Amygdala (tissue), 56 donors: ENCODE measurements at places on chromosomes 16 and 17.

DNA sequence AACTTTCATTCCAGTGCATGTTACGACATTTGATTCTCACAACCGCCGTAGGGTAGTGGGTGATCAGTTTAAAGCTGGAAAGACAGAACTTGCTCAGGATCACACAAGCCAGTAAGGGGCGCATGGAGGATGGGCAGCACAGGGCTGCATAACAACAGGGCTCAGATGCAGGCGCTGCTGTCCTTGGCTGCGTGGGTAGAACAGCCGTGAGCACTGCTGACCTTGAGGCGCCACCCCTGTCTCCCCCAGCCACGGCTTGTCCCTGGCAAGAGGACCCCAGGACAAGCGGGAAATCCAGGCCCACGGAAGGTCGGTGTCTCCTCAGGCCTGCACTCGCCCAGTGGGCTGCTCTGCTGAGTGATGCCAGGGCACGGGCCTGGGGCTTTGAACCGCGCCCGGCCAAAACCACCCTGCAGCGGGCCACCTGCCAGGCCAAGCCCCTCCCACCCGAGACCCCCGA lies 84.7 kb downstream of the LMF1 start:
- no peak for DNase-seq

DNA sequence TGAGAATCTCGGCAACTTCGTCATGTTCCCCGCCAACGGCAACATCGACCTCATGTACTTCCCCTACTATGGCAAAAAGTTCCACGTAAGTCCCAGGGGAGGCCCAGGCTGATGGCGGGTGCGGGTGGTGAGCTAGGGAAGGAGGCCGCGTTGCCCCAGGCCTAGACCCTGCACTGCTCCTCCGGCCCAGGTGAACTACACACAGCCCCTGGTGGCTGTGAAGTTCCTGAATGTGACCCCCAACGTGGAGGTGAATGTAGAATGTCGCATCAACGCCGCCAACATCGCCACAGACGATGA lies 4.8 kb downstream of the ATP1B2 start:
- DNase-seq, result no peak

- no peak for DNase-seq
These were observed 29.9 kb downstream of the PLCG2 start for GRCh38 chr16:81808933-81809480.

- no peak for DNase-seq
These were observed 28.4 kb upstream of the MED13 start for GRCh38 chr17:62093188-62094155.

GRCh38 chr17:77961741-77962140 lies 3.2 kb downstream of the TNRC6C start:
- DNase-seq, result no peak

DNA sequence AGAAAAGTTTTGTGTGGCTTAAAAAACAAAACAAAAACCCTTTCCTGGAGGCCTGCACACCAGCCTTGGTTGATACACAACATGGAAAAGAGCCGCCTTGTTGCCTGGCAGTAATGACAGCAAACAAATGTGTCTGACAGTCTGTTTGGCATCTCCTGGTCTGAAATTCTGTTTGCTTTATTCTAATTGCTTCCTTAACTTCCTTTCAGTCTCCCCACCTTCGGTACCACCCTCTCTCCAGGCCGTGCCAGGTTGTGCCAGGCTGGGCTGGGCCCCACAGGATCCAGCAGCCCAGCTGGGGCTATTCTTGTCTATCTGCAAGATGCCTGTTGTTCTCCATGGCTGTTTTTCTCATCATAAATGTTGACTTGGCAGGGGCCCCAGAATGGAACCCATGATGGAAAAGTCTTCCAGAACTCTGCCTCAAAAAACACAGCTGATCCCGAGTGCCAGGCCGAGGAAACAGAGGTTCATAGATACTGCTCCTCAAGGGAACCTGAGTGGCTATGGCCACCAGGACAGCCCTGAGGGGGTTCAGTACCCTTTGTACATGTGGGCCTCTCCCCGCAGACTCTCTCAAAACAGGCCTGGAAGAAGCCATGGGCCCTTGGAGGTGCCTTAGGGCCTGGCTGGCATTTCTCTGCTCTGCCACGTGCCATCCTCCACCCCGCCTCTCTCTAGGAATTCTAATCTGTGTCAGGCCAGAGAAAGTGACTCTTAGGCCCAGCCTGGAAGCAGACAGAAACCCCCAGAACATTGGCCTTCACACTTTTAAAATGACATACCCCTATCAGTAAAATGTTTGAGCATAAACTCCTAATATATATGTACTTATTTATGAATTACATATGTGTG lies 50.5 kb downstream of the YPEL2 start:
- peak; percentile 79 for DNase-seq

DNA sequence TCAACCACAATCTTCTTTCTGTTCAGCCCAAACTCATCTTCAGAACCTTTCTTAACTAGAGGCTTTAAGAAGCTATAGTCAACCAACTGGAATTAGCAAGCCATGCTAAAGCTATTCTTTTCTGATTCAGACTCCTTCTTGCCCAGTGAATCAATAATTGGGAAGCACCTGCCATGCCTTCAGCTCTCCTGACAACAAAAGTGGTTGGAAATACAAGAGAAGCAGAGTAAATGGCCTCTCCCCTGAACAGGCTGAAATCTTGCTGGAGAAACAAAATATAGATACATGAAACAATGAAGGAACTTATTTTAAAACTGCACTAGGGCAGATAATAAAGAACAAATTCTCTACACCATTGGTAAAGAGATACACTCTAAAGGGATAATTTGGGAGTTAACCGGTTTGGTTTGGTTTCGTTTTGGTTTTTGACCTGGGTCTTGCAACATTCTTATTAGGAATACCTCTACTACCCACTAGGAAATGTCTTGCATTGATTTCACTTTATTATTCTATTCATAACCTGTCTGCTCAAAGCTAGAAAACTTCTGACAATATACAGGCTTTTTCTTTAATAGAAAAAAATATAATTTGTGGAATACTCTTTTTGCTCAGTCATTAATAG lies 173.6 kb upstream of the DYNLRB2 start:
- DNase-seq, result no peak

GRCh38 chr16:526181-527014 lies 1.1 kb upstream of the CAPN15 start:
- no peak for DNase-seq

GRCh38 chr17:43676471-43676870 lies 14.7 kb upstream of the MEOX1 start:
- DNase-seq, result no peak

DNA sequence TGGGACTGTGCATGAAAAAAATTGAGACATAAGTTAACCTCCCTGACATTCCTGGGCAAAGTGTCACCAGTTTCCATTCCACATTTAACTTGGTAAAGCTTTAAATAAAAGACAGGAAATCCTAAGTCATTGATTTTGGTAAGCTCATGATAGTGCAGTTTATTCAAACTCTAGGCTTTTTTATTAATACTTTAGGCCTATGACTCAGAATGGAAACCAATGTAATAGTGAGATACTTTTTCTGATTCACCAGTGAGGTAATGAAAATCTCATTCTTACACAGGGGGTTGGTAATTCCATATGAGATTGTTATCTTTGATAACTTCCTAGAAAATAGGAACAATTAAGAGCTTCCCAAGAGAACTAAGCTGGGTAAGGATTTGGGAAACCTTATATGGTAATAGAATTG lies 91.1 kb downstream of the NLK start:
- DNase-seq, result no peak

GRCh38 chr17:31437720-31438400 lies 46.4 kb downstream of the RAB11FIP4 start:
- DNase-seq, result no peak

- DNase-seq, result no peak
These were observed 6.8 kb upstream of the ACSM1 start for GRCh38 chr16:20704281-20704680.

GRCh38 chr17:6426356-6427101 lies 8.4 kb downstream of the AIPL1 start:
- DNase-seq, result no peak

DNA sequence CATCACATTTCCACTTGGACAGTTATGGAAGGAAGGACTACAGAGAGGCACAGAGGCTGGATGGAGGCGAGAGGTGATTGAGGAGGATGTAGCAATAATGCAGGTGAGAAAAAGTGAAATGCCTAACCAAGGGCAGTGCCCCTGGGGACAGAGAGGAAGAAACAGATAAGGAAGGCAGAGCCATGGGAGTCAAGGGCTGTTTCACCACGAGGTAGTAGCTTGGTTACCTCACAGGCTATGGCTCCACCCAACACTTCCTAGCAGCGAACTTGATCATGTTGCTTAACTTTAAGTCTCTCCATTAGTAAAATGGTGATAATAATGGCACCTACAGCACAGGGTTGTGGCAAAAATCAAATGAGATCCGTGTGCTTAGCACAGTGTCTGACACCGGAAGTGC lies 83.9 kb downstream of the YPEL2 start:
- no peak for DNase-seq

- DNase-seq, result peak; percentile 37
These were observed 21.5 kb downstream of the MYO18A start for GRCh38 chr17:29158488-29159275.

DNA sequence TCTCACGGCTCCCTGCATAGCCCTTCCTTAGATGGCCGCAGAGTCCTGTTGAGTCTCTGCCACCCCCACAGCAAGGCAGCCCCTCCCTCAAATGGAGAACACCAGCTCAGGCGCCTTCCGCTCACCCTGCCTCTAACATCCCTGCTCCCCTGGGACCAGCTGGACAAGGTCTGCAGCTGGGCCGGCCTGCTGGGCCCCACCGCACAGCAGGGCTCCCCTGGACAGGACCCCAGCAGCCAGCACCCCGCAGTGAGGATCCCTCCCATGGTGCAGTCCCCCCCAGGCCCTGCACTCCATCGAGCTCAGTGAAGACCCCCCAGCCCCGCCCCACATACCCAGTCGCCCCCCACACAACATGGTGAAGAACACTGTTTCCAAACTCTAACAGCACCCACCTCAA lies 10.2 kb downstream of the ATP2A3 start:
- DNase-seq, result no peak

DNA sequence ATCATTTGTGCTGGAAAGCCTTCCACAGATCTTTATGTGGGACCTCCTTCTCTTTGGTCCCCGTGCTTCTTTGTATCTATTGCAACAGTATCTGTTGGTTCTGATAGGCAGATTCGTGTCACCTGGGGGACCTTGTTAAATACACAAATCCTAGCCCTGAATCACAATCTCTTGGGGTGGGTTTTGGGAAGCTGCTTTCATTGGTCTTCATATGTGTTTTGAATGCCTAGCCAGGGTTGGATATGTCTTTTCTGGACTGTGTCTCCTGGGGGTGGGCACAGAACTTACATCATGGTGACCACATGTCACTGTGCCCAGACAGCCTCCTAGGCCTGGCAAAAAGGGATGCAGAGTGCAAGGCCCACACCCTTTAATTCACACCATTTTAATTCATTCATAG lies 81.0 kb upstream of the HNF1B start:
- no peak for DNase-seq

DNA sequence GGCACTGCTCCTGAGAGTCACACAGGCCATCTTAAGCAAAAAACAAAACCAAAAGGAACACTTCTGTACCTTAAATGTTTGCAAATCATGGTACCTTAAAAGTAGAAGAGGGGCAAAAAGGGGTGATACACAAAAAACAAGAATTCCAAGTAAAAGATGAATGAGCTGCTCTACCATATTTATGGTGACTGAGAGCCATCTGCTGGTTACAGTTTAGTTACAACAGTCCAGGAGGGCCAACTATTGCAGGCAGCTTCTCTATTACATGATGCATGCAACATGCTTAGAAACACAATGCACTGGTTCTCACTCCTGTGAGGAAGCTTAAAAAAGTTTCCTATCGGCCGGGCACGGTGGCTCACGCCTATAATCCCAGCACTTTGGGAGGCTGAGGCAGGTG lies 53.5 kb downstream of the STX8 start:
- no peak for DNase-seq

DNA sequence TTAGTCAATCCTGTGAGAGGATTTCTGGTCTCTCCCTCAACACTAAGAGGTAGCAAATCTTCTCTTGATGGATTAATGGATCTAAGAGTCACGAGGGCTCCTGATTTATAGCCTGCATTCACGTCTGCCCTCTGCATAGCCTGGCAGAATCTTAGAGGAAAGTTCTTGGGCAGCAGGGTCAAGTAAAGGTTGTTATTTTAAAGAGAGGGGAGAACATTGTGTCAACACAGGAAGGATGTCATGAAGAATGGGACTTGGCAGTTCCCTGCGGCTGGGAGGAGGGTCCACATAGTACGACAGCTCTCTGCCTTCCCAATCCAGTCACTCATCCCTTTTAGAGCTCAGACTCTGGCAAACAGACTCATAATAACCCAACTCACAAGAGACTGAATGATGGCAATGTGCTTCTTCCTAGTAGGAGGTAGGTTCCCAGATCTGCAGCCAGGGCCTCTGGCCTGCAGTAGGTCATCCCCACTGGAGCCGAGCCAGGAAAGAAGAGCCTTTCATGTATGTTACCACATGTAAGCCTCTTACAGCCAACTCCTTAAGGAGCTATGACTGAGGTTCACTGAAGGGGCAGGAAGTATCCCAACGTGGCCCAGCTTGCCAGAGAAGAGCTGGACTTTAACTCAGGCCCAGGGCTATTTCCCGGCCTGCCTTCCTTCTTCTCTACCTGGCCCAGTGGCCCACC lies 25.4 kb upstream of the RPTOR start:
- DNase-seq, result no peak

GRCh38 chr17:12133183-12133582 lies 112.5 kb downstream of the MAP2K4 start:
- DNase-seq, result no peak

- DNase-seq, result no peak
These were observed 9.1 kb upstream of the PPP1R1B start for GRCh38 chr17:39617446-39618245.

- no peak for DNase-seq
These were observed 1.0 kb downstream of the CPPED1 start for GRCh38 chr16:12802661-12803060.

DNA sequence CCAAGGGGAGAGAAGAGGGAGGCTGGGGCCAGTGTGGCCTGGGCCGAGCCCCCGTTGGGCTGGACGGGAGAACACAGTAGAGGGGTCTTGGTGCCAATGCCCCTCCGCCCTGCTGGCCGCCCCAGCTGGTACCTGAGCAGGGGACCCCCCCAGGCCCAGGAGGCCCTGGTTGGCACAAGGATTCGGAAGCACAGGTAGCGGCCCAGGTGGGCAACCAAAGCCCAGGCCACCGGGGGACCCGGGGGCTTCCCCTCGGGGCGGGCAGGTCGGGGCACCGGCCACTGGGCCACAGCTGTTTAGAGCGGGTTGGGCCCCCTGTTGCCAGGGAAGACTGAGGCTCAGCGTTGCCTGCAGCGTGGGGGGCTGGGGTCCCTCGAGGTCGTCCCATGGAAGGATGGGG lies 28.2 kb upstream of the C1QTNF8 start:
- no peak for DNase-seq

- no peak for DNase-seq
These were observed 332.0 kb downstream of the CBLN1 start for GRCh38 chr16:48949636-48950035.

DNA sequence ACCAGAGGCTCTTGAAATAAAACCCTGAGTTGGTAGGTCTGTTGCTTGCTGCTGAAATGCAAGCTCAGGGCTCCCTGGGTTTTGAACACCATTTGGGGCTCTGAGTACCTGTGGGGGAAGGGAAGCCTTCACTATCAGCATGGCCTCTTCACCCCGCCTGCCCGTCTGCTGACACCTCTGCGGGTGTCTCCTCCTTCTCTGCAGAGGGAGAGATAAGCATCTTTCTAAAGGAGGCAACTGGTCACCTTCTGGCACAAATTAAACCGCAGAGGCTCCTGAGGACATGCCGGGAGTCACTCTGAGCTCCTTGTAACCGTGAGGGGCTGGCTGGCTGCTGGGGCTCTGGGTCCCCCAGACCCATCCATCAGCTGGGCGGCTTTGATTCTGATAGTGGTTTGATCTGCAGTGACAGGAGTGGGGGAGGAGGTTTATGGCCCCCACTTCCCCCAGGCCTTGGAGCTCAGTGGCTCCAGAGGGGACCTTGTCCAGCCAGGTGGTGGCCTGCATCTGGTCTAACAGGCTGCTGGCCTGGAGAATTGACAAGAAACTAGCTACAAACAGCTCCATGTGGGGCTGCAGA lies 123.5 kb downstream of the IRF8 start:
- no peak for DNase-seq
